ENCODE measurements at places on chromosomes 2 and 18.
A peak's percentile ranks its signal among the peaks of the same experiment; 100 is the strongest.

DNA sequence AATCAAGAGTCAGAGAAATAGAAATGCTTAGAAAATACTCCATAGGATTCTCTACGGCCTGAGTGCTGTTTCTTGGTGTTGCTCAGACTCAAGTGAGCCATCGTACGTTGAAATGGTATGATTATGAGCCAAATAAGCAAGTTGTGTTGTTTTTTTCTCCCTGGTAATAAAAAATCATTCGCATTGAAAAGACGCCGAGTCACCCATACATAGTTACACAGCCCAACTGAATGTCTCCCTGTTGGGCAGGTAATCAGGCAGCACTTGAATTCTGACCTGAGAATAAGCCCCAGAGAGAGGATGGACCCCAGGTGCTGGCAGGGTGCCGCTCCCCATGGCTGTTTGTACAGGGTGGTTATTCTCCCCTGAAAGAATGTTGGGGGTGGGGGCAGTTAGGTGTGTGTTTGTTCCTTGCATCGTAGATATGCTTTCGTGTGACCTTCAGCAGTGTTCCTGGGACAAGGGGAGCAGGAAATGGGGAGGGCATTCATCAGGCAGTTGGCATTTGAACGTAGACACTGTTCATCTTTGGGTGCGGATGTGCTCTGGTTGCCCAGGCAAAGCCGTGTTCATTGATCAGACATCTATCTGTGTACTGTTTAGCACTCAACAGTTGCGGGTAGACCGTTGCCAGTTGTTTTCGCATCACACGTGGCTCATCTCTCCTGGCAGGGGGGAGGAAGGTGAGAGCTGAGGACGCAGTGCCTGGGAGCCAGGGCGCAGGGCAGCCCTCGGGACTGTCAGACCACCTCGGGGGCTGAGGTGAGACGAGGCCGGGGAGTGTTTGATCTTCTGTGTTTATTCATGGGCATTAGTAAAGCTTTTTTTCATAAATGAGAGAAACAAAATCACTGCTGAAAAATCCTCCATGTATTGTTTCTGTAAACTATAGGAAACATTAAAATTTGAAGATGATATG is 27.3 kb downstream of the MTCL1 start:
- no peak for DNase-seq

DNA sequence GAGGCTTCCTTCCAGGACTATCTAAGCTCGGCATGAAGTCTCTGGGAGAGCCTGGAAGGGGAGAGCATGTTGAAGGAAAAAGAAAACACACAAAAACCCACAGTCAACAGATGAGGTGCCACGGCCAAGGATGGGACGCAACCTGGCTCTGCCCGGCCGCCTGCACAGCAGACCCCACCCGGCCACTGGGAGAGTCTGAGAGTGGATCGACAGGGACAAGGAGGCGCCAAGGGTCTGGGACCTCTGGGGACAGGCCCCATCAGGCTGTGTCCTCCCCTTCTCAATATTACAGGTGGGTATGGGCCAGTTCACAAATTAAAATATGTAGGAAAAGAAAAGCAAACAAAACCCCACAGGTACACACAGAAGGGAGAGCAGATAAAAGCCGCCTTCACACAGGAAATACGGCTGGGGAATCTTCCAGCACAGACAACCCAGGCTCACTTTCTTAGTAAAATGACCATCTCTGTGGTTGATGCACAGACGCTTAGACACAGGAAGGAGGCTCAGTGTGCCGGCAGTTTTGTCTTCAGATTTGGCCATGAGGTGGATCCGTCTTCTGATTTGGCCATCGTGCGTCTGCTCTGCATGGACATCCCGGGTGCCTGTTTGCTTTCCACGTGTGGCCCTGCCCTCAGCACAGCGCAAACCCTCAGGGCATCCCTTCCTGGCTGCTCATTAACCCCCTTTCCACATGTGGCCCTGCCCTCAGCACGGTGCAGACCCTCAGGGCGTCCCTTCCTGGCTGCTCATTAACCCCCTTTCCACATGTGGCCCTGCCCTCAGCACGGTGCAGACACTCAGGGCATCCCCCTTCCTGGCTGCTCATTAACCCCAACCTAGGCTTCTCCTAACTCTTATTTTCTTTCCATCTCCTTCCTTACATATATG is 138.4 kb downstream of the EIPR1 start:
- DNase-seq = no peak

- no peak for DNase-seq
Observed at GRCh38 chr2:177474998-177475397, 82.4 kb downstream of the AGPS start.

GRCh38 chr2:170701011-170701410 is 14.1 kb upstream of the SP5 start:
- DNase-seq = no peak

- DNase-seq = peak; percentile 45
Observed at GRCh38 chr2:46518861-46519260, 39.5 kb downstream of the TMEM247 start.

- no peak for DNase-seq
Observed at GRCh38 chr2:114610677-114611076, 168.2 kb downstream of the DPP10 start.

GRCh38 chr2:17756668-17757067 is 2.7 kb downstream of the GEN1 start:
- DNase-seq = no peak

DNA sequence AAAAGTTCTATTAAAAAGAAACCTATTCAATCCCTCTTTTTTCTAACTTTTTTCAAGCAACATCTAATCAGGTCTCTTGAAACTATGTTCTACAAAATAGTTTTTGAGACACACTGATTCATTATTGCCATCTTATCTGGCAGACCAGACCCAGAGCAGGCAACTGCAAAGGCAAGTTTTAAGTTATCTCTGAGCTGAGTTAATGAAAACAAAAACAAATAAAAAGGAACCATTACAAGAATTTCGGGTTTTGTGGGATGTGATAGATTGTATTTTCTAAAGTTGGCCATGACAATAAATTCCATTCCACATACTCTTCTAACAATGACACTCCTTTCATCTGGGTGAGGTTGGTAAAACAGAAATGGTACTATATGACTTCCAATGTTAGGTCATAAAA is 15.2 kb upstream of the TWSG1 start:
- no peak for DNase-seq

- no peak for DNase-seq
Observed at GRCh38 chr2:156434461-156435291, 1.5 kb upstream of the GPD2 start.

GRCh38 chr18:35024965-35025364 is 16.2 kb upstream of the MAPRE2 start:
- peak; percentile 96 for DNase-seq

DNA sequence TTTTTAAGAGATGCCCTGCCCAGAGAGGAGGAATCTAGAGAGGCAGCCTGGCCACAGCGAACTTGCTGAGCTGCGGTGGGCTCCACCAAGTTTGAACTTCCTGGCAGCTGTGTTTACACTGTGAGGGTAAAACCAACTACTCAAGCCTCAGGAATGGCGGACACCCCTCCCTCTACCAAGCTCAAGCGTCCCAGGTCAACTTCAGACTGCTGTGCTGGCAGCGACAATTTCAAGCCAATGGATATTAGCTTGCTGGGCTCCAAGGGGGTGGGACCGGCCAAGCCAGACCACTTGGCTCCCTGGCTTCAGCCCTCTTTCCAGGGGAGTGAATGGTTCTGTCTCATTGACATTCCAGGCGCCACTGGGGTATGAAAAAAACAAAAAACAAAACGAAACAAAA is 289.4 kb downstream of the KCNS3 start:
- no peak for DNase-seq

- no peak for DNase-seq
Observed at GRCh38 chr2:119472749-119473148, 41.1 kb downstream of the TMEM37 start.

DNA sequence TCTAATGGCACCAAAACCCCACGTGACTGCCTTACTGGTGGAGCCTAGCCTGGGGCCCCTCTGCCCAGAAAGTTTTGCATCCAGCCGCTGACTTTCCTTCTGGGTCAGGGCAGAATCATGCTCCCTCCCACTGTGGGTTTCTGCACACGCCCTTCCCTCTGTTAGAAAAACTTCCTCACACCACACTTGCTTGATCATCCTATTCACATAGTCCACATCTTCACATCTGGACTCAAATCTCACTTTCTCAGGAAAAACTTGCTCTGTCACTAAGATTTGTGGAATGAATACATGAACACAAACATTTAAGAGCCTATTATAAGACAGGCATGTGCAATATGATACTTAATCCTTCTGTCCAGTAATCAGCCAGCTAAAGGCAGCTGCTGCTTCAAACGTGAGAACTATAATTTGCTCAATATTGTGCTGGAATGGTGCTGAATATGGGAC is 274.7 kb downstream of the RND3 start:
- DNase-seq = peak; percentile 22

DNA sequence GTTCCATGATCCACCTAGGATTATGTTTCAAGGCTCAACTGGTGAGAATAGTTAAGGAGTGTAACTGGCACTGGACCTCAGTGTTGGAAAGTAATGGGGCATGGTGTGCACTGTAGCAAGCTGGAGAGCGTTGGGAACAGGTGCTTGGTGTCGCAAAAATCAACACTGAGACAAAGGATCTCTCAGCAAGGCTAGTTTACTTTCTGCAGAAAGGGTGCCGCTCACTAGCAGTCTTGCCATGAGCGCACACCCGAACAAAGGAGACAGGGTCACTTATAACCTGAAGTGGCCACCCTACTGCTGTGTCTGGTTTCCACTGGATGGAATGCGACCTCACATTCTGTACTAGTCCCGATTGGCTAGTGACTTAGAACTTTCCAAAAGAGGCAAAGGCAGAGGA is 133.2 kb downstream of the TMEM17 start:
- no peak for DNase-seq

- DNase-seq = no peak
Observed at GRCh38 chr18:76376668-76377358, 118.2 kb downstream of the ZNF516 start.

- no peak for DNase-seq
Observed at GRCh38 chr18:78448106-78448505, 531.5 kb upstream of the SALL3 start.

DNA sequence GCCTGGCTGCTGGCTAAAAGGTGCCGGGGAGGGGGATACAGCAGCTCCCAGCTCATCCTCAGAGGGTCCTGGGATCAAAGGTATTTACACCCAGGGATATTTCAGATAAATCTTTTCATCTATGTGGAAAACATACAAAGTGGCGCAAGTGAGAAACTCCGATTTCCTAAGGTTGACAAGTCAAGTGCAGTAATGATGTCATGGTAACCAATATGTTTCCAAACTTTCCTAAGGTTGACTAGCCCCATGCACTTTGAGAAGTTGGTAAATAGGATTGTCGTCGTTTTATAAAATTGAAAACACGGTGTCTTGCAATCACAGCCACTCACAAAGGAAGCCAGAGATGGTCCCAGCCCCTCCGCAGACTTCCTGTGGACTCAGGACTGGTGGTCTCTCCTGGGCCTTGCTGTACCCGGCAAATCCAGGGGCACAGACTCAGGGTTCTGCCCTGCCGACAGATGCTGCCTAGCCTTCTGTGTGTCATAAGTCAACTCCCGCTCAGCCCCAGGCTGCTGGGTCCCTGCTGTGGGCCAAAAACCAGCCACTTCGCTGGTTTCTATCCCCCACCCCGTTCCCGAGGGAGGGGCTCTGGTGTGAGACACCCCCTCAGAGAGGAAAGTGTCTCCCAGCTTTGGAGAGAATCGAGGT is 111.2 kb upstream of the PPP1CB start:
- DNase-seq = no peak

- DNase-seq = no peak
Observed at GRCh38 chr18:80201739-80202138, 45.6 kb downstream of the PARD6G start.

GRCh38 chr2:144268036-144268678 is 251.8 kb downstream of the ZEB2 start:
- no peak for DNase-seq

DNA sequence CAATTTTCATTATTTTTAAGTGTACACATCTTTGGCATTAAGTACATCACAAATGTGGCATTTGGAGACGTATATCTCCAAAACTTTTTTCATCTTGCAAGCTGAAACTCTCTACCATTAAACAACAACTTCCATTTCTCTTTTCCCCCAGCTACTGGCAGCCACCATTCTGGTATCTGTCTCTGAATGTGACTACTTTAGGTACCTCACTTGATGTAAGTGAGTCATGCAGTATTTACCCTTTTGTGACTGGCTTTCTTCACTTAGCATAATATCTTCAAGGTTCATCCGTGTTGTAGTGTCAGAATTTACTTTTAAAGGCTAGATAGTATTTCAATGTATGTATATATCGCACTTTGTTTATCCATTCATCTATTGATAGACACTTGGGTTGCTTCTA is 17.0 kb downstream of the BABAM2 start:
- no peak for DNase-seq

DNA sequence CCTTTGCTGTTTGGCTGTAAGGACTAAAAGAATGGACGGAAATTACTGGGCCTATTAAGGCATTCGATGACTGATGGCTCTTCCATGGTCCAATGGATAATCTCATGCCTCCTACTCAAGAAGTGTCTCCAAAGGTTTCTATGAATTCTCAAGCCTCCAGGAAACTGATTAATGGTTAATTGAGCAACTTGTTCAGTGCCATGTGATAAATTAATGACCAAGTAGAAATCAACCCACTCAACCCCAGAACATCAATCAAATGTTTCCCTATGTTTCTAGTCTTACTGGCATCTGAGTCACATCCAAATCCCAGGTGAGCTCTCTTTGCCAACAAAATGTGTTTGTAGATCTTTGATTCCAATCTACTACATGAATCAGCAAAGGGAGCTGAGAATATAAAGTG is 103.6 kb downstream of the NXPH2 start:
- no peak for DNase-seq

DNA sequence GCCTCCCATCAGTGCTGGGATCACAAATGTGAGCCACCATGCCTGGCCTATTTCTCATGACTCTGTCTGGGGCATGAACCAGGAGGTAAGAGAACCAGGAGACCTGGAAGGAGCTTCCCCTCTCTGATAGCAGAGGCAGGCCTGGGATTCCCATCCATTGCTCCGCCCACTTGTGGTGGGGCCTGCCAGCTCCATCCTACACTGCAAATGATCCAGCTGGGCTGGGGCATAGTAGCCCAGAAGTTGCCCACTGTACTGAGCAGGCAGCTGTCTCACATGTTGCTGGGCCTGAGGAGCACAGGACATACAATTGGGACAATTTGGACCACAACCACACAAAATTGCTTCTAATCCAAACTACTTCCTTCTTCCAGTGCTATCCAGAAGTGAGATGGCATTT is 91.0 kb downstream of the MARCHF4 start:
- no peak for DNase-seq

- no peak for DNase-seq
Observed at GRCh38 chr2:239522002-239522739, 121.4 kb upstream of the HDAC4 start.

- no peak for DNase-seq
Observed at GRCh38 chr18:52140986-52141385, 199.0 kb upstream of the DCC start.

DNA sequence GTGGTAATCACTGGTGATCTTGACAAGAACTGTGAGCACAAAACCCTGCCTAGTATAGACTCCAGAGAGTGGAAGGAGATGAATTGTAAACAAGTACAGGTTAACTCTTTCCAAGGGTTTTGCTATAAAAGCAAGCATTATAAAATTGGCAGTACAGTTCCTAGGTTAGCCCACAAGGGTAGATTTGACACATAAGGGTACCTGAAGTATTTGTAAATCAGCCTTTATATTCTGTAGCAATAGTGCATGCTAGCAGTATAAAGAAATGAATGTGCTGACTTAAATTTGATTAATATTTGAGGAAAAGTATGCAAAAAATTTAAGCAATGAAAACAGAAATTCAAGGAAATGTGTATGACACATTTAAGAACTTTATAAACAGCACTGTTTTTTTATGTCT is 42.4 kb downstream of the SP3 start:
- DNase-seq = no peak

Measured in muscle of arm (tissue), 14 donors.